ENCODE measurements at places on chromosomes 2 and 18. TPM values are rescaled to one million over a fixed set of nuclear protein-coding genes. Genes with fewer than 3 reads are reported as not detected.

The BMP10 gene
- total RNA-seq = not detected

The LAMA1 gene
- not detected for total RNA-seq

The STPG4 gene
- not detected for total RNA-seq

DNA sequence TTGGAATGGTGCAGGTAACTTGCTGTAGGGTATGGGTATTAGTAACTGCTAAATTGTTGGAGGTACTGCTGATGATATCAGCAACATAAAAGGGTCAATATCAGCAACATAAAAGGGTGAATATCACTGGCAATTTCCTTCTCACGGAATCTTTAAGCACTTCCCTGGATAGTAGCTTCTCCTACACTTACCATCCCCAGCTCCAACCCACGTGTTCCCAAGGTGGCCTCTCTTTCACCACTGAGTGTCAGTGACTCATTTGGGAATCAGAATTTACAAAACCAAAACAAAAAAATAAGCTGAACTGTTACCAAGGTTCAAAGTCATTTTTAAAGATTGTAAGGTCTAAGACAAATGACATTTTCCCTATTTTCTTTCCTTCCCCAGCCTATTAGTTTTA, 70.8 kb downstream of the LRP2 start:
- no peak for DNase-seq
- no peak overlapping the region for H3K27ac ChIP-seq
- no peak overlapping the region for H3K4me3 ChIP-seq
- peaks cover under 1% of the 10 kb centered on the region for H3K27me3 ChIP-seq
- H3K36me3 ChIP-seq = no peaks in the 10 kb centered on the region
- H3K4me1 ChIP-seq = no peaks in the 10 kb centered on the region

GRCh38 chr2:19543663-19544383, 185.4 kb upstream of the OSR1 start:
- H3K27ac ChIP-seq = no peak overlapping the region
- no peaks in the 10 kb centered on the region for H3K27me3 ChIP-seq
- H3K36me3 ChIP-seq = no peaks in the 10 kb centered on the region
- no peaks in the 10 kb centered on the region for H3K4me1 ChIP-seq

DNA sequence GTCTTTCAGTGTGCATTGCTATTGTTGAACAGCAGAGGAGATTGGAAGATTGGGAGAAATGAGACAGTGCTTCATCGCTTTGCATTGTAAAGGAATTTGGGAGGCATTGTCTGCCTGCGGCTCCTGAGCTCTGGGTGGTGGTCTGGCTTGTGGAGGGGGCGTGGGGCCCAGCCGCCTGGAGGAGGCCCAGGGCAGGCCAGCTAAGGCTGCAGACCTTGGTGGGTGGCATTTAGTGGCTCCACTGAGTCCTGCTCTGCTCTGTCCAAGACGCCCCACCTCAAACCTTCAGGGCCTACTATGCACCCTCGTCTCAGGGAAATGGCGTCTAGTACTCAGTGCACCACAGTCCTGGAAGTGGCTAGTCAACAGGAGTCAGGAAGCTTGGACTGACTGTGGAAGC, 5.7 kb upstream of the HS1BP3 start:
- no peak for DNase-seq
- peaks cover 2% of the 10 kb centered on the region for H3K4me1 ChIP-seq
- peaks cover 28% of the 10 kb centered on the region for H3K27me3 ChIP-seq

GRCh38 chr2:222887124-222887523, 26.3 kb downstream of the ACSL3 start:
- no peak for DNase-seq
- H3K27me3 ChIP-seq = no peaks in the 10 kb centered on the region
- H3K27ac ChIP-seq = no peak overlapping the region
- peaks cover 10% of the 10 kb centered on the region for H3K4me1 ChIP-seq
- H3K36me3 ChIP-seq = no peaks in the 10 kb centered on the region
- H3K4me3 ChIP-seq = no peak overlapping the region

GRCh38 chr2:199602271-199602895, 144.6 kb upstream of the SATB2 start:
- peaks cover 1% of the 10 kb centered on the region for H3K27me3 ChIP-seq
- no peaks in the 10 kb centered on the region for H3K4me1 ChIP-seq
- H3K36me3 ChIP-seq = no peaks in the 10 kb centered on the region
- no peak overlapping the region for H3K27ac ChIP-seq
- no peak overlapping the region for H3K4me3 ChIP-seq

DNA sequence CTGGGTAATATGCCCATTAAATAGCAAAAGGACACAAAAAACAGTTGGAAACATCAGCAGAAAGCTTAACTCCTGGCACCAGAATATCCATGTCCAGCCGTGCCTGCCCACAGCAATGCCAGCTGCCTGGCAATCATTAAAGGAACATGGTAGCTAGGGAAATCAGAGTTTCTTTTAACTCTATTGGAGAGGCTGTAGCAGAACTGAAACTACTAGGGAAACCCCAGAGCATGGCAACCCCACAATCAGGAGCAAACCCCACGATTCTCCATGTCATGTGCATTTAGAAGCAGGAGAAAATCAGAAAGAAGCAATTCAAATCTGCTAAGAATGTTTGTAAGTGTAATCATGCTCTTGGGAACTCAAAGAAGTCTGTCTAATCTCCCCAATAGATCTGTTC, 409.0 kb upstream of the SMIM21 start:
- no peak overlapping the region for H3K27ac ChIP-seq
- no peaks in the 10 kb centered on the region for H3K36me3 ChIP-seq
- H3K4me3 ChIP-seq = no peak overlapping the region
- DNase-seq = no peak
- H3K27me3 ChIP-seq = peaks cover 19% of the 10 kb centered on the region

- no peak overlapping the region for H3K4me3 ChIP-seq
- DNase-seq = no peak
- H3K27ac ChIP-seq = no peak overlapping the region
- H3K4me1 ChIP-seq = peaks cover 17% of the 10 kb centered on the region
- no peaks in the 10 kb centered on the region for H3K36me3 ChIP-seq
Measured at GRCh38 chr2:85430752-85431569, 12.4 kb downstream of the SH2D6 start.

DNA sequence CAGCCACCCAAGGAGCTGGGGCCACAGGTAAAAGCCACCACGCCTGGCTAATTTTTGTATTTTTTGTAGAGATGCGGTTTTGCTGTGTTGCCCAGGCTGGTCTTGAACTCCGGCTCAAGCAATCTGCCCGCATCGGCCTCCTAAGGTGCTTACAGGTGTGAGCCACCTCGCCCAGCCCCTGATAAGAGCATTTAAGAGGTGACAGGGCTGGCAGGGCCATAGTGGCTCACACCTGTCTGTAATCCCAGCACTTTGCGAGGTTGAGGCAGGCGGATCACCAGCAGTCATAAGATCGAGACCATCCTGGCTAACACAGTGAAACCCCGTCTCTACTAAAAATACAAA, 9.0 kb upstream of the CNNM3 start:
- peaks cover 18% of the 10 kb centered on the region for H3K4me1 ChIP-seq
- H3K36me3 ChIP-seq = no peaks in the 10 kb centered on the region
- no peak overlapping the region for H3K4me3 ChIP-seq
- H3K27ac ChIP-seq = peak overlapping the region; percentile 80
- no peak for DNase-seq

DNA sequence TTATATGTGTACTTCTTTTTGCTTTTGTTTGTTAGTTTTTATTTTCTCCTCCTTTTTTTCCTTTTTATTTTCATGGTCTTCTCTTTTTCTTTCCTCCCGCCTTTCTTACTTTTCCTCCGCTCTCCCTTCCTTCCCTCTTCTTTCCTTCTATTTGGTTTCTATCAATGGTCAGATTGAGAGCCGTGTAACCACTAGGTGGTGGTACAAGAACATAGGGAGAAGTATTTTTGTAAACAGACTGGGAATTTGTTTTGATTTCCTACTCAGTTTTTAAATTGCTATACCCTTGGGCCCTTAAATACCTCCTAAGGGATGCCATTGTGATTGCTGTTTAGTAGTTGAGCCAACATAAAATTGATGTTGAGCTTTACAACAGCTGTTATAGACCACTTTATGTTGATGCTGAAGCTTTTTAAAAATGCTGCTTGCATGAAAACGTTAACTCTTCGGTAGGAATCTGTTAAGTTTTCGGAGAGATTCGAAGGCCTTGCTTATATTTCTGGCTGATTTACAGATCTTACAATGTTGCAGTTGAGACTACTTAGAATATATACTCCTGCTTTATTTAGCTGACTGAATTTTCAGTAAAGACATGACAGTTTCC, 124.2 kb downstream of the UBE2E3 start:
- peak overlapping the region; percentile 27 for H3K4me3 ChIP-seq
- peaks cover 50% of the 10 kb centered on the region for H3K4me1 ChIP-seq
- H3K27ac ChIP-seq = no peak overlapping the region
- DNase-seq = no peak
- no peaks in the 10 kb centered on the region for H3K36me3 ChIP-seq

GRCh38 chr2:191693778-191694177, 15.8 kb downstream of the NABP1 start:
- no peak overlapping the region for H3K4me3 ChIP-seq
- H3K4me1 ChIP-seq = peaks cover 39% of the 10 kb centered on the region
- no peak overlapping the region for H3K27ac ChIP-seq

DNA sequence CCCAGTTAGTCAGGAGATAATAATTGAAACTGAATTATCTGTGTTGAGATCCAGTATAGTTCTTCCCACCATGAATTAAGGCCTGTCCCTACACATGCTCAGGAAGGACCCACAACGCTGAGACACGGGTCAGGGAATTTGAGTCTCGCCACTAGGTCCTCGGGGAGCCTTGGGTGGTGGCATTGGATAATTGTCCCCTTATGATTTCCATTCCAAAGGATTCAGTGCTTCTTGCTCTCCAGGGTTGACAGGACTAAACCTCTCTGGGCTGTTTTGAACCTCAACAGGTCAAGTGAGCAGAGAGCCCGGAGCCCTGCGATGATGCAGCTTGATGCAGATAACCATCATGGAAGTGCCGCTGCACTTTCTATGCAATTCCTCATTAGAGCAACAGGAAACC, 253.7 kb upstream of the PXDN start:
- H3K27me3 ChIP-seq = peaks cover 37% of the 10 kb centered on the region
- no peaks in the 10 kb centered on the region for H3K36me3 ChIP-seq
- peaks cover 12% of the 10 kb centered on the region for H3K4me1 ChIP-seq

DNA sequence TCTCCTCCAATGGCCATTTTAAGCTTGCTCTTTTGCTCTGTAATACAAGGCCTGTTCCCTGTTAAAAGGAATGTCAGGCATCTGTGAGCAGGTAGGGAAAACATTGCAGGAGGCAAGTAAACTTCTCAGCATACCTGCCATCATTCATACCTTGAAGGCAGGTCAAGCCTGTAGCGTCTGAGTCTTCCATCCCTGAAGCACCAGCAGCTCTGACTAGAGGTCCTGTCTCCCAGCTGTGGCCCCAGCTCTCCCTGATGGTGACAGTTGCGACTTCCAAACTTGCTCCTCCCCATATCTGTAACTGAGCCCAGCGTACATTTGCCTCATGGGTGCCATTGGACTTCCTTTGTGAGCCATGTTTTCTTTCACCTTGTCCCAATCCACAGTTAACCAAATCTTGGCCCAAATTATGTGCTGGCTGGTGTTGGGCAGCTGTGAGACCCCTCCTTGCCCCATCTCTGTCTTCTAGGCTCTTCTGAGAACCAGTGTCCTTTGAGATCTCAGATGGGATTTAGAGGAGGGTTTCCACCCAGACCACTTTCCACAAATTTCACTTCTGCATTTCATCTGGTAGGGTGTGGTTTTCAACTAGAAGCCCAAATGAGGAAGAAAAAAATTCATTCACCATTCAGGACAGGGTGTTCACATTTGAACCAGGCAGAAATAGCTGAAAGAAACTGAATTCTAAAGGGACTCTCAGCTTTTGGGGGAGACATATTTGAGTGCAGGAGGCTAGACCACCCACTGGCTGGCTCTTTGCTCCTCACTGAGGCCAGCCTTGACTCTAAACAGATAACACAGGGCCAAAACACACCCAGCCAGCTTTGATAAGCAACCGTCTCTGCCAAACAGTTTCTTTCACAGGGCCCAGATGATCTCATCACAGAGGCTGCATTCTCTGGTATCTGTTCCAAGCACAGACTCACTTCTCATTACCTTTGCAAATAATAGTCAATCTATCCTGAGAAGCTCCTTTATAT, 66.4 kb upstream of the MSH2 start:
- H3K27me3 ChIP-seq = peaks cover 12% of the 10 kb centered on the region
- H3K27ac ChIP-seq = no peak overlapping the region
- no peaks in the 10 kb centered on the region for H3K36me3 ChIP-seq
- no peak overlapping the region for H3K4me3 ChIP-seq
- H3K4me1 ChIP-seq = peaks cover 11% of the 10 kb centered on the region

Data from activated T-cell treated with anti-CD3 and anti-CD28 coated beads, Interleukin-2, amount 50 U/mL, for 72 hours (primary cell).